ENCODE measurements at places on chromosomes 16 and 17.

DNA sequence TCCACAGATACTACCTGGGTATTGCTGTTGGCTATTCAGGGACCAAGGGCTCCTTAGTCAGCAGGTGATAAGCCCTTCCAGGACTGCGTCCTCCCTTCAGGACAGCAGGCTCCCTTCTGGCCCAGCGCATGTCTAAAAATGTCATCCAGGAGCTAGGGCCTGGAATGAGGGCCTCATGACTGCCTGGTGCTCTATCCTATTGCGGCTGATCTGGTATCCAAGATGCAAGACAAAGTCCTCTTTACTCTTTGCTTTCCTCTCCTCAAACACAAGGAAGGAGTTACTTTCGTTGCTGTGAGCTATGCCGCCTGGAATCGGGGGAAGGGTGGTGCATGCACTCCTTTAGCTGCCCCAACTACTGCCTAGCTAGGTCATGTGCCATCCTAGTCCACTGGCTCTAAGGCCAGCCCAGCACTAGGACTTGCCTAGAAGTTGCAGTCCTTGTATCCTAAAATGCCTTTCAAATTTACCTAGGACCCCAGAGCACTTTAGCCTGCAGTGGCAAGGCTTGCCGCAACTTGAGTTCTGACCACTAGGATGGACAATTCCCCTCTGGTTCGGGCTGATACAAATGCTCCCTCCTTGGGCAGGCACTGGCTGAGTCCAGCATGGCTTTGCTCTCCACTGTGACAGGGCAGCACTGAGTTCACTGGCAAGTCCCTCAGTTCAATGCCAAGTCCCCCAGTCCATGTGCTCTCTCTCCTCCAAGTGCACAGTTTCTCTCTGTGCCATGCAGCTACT lies 10.1 kb upstream of the TMEM219 start:
- no peak for DNase-seq

DNA sequence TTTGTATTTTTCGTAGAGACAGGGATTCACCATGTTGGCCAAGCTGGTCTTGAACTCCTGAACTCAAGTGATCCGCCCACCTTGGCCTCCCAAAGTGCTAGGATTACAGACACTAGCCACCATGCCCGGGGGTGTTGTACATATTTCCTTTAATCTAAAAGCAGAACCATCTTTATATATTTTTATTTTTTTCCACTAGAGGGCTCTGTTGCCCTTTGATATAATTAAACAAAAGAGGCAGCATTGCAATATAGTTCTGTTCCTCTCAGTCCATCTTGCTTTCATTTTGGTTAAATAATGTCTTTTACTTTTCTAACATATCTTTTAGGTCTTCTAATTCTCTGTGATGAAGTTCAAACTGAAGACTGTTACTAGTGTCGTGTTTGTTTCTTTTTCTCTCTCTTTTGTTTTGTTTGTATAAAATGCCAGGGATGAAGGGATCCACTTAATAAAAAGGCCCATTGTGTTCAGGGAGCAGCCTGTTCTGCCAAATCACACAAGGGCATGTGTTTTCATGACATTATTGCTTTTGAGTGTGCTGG lies 23.4 kb downstream of the WWOX start:
- DNase-seq, result no peak

DNA sequence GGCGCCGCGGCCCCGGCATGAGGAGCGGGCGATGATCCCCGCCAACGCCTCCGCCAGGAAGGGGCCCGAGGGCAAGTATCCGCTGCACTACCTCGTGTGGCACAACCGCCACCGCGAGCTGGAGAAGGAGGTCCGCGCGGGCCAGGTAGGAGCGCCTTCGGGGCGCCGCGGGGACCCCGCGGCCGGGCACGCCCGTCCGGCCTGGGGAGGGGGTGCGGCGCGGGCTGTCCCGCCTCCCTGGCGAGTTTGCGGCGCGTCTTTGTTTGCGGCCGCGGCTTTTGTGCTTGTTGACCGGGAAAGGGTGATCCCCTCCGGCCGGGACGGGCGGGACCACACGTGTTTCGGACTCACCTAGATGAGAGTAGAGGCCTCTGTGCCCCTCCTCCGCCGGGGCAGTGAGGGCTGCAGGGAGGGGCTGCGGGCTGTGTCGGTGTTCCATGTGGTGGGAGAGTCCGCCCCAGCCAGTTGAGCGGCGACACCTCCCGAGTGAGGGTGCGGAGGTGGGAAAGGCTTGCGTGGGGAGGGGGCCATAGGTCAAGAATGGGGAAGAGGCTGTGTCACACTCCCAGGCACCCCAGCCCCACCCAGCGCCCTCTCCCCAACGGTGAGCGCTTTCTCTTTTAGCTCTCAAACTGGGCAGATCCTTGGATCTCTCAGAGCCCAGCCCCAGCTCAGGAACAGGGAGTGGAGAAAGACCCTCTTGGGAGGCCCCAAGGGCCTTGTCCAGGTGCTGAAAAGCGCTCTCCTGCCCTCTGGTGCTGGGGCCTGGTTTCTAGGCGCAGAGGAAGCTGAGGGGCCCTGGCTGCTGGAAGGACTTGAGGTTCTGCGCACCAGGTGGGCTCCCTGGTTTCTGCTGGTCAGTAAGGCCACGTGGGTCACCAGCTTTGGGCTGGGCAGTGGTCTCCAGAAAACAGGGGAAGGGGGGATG lies 923 bp downstream of the ANKRD13B start:
- DNase-seq, result no peak

GRCh38 chr16:7343243-7343642 lies 10.6 kb downstream of the RBFOX1 start:
- DNase-seq, result no peak

GRCh38 chr16:16095646-16096045 lies 127.6 kb downstream of the ABCC6 start:
- no peak for DNase-seq

DNA sequence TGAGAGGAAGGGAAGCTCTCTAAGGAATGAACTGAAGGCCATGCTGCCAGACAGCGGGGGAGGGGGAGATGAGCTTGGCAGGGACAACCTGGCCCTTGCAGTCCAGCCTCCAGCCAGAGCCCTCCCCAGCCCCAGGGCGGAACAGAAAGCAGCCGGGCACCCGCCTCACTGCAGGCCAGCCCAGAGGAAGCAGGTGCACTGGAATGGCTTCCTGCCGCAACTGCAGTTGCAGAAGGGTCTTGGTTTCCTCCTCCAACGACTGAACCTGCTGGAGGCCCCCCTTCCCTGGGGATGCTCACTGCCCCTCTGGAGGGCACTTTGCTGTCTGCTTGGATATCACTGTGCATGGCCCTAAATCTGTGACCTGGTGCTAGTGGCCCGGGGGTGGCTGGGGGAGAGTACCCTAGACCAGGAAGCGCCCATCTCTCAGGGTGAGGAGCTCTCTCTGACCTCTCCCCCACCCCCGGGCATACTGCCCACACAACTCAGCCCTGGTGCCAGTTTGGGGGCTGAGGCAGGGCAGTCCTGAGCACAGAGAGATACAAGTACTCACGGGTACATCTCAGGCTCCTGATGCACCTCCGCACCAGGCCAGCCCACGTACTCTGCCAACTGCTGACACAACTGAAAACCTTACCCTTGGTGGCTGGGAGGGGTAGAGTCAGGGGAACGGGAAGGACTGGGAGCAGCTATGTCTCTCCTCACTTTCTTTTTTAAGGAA lies 41.1 kb downstream of the MYO18A start:
- no peak for DNase-seq

- no peak for DNase-seq
These were observed 48.9 kb downstream of the FBXL20 start for GRCh38 chr17:39352511-39352910.

DNA sequence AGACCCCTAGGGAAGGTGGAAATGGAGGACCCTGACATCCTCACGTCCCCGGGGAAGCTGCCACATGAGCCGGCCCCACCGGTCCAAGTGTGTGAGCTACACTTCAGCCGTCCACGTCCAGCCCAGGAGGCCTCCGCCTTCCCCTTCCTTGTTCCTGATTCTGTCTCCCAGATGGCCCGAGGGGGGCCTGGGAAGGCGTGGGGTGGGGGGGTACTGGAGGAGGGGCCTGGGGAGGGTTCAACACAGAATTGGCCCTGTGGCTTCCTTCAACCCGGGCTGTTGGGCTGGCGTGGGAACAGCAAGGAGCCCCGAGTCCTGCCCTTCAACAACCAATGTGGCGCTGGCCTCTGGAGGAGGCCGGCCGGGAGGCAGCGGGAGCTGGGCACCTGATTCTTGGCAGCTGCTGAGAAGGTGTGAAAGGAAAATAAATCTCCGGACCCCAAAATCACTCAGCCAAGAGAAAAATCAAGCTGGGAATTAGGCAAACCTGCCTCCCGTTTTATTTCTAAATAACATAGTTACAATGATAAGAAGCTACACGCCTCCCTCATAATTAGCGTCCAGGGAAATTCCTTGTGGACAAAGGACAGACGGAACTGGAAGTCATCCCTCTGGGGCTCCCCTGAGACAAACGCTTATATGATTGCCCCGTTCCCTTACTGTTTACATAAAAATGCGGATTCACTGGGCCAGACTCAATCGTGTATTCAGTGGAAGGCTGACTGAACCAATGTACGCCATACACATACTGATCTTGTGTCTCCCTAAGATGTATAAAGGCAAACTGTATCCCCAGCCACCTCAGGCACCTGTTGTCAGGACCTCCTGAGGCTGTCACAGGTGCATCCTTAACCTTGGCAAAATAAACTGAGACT lies 1.8 kb upstream of the APRT start:
- DNase-seq, result no peak

DNA sequence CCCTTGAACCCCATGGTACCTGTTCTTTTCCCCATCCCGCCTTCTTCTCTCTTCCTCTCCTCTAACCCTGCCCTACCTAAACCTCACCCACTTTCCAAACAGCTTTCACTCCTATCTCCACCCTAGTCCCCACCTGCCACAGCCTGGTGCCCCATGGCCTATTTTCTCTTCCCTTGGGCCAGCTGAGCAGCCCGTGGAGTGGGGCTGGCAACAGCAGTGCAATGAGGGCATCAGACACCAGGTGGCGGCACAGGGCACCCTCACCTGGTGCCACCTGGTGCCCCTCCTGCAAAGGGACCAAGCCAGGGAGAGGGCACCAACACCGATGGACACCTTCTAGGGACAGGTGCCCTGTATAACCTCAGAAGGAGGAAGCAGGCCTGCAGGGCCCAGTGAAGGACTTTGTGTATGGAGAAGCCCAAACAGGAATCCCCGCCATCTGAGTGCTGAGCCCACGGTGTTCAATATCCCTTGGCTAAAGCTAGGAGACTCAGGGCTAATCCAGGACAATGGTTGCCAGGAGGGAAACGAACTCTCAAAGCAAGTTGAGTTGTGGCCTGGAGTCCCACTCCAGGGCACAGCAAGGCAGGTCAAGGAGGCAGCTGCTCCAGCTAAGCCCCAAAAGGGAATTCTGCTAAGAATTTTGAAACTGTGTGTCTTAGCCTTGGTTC lies 4.0 kb upstream of the ABCC3 start:
- DNase-seq, result no peak

GRCh38 chr16:57045694-57046381 lies 46.5 kb upstream of the CPNE2 start:
- DNase-seq, result no peak

GRCh38 chr17:18946536-18946935 lies 5.4 kb upstream of the SLC5A10 start:
- no peak for DNase-seq

DNA sequence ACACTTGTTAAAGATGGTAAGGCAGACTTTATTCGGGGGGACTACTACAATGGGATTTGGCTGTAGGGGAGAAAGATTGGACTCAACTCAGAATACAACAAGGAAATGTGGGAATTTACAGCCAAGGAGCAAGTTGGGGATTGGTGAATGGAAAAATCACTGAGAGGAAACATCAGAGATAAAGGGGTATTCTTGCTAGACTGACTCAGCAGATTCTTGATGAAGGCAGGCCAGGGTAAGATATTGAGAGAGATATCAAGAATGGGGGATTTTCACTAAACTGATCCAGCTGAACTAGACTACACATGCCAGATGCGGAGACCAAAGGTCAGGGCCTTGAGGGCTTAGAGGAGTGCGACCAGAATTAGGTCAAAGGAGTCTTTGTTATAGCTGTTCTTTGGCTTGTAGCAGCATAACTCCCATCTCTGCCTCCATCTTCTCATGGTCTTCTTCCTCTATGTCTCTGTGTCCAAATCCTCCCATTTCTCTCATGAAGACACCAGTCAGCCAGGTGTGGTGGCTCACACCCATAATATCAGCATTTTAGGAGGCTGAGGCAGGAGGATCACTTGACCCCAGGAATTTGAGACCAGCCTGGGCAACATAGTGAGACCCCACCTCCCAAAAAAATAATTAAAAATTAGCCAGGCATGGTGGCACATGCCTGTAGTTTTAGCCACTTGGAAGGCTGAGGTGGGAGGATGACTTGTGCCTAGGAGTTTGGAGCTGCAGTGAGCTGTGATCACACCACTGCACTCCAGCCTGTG lies 17.3 kb downstream of the CHD9NB start:
- no peak for DNase-seq

- DNase-seq, result no peak
These were observed 11.7 kb upstream of the SEC14L1 start for GRCh38 chr17:77128896-77129567.

GRCh38 chr16:84547546-84548061 lies 43.1 kb upstream of the MEAK7 start:
- DNase-seq, result no peak

- no peak for DNase-seq
These were observed 14.2 kb upstream of the SYT17 start for GRCh38 chr16:19153876-19154275.

- no peak for DNase-seq
These were observed 444 bp downstream of the HELZ start for GRCh38 chr17:67244431-67245072.

- no peak for DNase-seq
These were observed 30.4 kb downstream of the BPTF start for GRCh38 chr17:67855504-67856324.

DNA sequence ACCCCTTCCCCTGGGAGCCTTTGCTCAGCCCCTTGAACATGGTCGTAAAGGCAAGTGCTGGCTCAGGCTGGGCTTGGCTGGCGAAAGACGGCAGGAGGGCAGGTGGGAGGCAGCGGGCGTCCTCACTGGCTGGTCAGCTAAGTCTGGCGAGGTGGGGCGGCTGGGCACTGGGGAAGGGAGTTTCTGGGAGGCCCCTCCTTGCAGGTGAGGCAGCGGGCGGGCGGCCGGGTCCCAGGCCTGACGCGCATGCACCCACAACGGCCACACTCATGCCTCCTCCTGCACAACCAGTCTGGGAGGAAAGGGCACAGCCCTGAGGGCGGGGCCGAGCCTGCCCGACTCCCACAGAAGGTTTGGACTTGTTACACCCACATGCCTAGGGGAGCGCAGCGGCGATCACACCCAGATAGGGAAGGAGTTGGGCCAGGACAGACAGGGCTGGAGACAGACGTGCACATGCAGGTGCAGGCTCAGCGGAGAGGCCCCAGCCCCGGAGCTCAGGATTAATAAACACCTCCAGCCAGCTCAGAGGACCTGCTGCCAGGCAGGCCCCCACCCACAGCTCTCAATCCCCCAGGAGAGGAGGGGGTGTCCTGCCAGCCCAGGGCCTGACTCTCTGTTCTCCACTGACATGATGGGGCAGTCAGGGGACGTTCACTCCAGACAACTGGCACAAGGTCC lies at the start of gene EVPL:
Gene EVPL (minus strand): TSS at position 148 of the 681 bp plus-strand sequence. CDS start 108 bp downstream, at position 40.
- no peak for DNase-seq

- DNase-seq, result no peak
These were observed 167.7 kb downstream of the XYLT1 start for GRCh38 chr16:17303101-17303500.

DNA sequence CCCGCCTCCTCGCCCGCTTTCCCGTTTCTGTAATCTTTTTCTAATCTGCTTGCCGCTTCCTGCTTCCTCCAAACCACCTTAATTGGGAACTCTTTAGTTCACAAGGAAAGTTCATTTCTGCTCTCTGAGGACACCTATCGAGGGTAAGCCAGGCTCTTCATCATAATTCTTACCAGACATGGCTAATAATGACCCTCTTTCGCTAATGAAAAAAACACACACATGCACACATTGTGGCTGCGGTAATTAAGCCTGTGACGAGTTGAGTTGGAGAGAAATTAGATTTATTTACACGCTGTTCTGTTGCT lies 100.6 kb downstream of the ZNF423 start:
- DNase-seq, result no peak

All from stimulated activated CD8-positive, alpha-beta memory T cell treated with anti-CD3 and anti-CD28 coated beads, Interleukin-4, amount 100 ng/mL, for 1 hour (primary cell).